Ascending aorta (tissue), 2 donors: ENCODE measurements at places on chromosomes 16 and 17.

DNA sequence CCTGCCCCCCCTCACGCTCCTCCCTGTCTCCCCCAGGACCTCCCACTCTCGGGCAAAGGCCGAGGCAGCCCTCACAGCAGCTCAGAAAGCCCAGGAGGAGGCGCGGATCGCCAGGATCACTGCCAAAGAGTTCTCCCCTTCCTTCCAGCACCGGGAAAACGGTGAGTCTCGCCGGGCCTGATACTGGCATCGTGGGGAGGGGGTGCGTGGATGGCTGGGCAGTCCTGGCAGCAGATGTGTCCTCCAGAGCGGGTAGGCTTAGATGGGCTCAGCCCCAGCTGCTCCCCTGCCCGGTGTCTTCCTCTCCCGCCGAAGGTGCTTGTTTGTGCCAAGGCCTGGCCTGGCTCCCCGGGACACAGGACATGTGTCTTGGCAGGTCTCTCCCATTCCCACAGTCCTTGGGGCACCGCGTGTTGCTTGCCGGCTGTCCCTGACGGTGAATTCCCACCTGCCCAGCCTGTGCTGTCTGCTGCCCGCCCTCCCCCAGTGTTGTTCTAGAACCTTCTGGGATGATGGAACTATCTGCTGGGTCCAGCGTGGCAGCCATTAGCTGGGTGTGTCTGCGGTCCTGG is 81.6 kb downstream of the KLHDC4 start:
- no peak for DNase-seq

DNA sequence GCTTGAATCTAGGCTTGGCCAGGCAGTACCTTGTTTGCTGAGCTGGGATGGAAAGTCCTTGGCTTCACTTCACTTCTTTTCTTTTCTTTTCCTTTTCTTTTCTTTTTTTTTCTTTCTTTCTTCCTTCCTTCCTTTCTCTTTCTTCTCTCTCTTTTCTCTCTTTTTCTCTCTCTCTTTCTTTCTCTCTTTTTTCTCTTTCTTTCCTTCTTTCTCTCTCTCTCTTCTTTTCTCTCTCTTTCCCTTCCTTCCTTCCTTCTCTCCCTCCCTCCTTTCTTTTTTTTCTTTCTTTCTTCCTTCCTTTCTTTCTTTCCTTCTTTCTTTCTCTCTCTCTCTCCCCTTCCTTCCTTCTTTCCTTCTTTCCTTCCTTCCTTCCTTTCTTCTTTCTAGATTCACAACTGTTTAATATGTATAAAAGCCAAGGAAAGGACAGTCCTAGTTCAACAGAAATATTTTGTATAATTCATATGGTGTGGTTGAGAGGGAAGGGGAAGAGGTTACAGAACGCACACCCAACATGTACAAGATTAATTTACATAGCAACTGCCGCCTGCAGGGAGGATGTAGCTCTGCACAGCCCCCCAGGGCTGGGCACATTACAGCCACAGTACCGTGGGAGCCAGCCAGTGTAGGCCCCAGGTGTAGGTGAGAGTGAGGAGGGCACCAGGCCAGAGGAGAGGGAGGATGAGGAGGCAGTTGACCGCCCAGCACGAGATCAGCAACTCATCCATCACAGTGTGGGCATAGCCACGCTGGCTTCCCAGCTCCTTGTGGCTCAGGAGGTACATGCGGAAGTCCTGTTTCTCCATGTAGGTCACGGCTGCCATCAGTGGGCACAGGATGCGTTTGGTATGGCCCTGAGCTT is 9.7 kb upstream of the ITGB3 start:
- no peak for DNase-seq

GRCh38 chr16:9055661-9056060 is 35.8 kb upstream of the HAPSTR1 start:
- DNase-seq = no peak

GRCh38 chr16:29968205-29968604 is 5.5 kb upstream of the TAOK2 start:
- DNase-seq = no peak

- DNase-seq = no peak
Observed at GRCh38 chr16:87062569-87063442, 254.4 kb downstream of the C16orf95 start.

DNA sequence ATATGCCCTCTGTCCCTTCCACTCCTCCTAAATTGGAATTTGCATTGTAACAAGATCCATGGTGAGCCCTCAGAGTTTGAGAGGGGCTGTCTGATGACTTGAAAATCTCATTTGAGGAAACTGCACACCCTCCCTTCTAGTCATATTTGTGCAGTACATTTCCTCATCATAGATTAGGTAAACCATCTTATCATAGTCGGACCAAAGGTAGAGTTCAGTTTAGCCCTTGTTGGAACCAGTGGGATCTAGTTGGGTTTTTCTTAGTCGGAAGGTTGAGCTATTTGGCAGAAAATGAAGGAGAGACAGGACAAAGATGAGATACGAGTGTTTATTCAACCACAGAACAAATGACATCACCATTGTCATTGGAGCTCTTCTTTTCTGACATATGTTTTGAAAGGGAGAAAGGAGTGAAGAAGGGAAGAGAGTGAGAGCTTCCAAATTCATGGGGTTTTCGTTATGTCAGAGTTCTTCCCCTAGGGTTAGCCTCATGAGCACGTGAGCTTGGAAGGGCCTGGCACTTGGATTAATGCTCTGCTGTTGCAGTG is 15.8 kb upstream of the KRT20 start:
- no peak for DNase-seq

DNA sequence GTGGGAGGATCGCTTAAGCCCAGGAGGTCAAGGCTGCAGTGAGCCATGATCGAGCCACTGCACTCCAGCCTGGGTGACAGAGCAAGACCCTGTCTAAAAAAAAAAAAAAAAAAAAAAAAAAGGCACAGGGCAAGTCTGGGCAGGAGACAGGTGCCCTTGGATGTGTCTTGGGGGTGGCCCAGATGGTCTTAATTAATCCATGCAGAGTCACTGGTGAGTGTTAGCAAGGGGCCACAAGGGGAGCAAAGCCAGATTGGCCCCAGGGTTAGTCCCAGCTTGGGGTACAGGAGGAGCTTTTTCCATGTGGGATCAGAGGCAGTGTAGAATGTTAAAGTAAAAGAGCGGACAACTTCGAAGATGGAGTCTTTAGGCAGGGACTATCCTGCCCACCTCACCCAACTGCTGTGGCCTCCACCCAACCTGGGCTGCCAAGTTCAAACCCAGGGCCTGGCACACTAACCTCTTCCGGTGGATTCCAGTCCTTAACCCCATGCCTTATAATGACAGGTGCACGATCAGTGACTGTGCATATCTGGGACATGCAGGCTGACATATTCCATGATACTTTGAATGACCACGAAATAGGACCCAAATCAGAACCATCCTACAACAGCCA is 32.2 kb upstream of the MFSD6L start:
- no peak for DNase-seq
